Activated T-cell treated with anti-CD3 and anti-CD28 coated beads, Interleukin-2, amount 50 U/mL, for 24 hours (primary cell): ENCODE measurements at places on chromosomes 11 and 22.

DNA sequence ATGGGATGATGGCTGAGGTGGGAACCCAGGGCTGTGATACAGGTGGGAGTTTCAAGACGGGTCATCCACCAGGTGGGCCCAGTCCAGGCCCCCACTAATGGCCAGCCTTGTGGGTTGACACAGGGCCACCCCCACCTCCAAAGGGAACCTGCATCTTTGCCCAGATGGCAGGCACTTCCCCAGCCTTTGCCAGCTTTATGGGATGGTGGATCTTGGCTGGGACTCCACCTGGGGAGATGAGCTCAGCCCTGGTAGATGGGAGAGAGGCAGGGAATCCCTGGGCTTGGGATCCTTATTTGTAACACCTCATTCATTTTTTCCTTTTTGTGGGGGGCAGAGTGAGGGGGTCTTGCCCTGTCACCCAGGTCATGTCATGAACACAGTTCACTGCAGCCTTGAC lies 33.4 kb downstream of the CD82 start:
- no peak for DNase-seq

GRCh38 chr11:67588136-67588503 lies 4.5 kb downstream of the GSTP1 start:
- DNase-seq, result no peak

- DNase-seq, result no peak
These were observed 287.6 kb downstream of the FAT3 start for GRCh38 chr11:92512204-92512569.

- no peak for DNase-seq
These were observed 789.6 kb downstream of the DLG2 start for GRCh38 chr11:84837402-84838069.

DNA sequence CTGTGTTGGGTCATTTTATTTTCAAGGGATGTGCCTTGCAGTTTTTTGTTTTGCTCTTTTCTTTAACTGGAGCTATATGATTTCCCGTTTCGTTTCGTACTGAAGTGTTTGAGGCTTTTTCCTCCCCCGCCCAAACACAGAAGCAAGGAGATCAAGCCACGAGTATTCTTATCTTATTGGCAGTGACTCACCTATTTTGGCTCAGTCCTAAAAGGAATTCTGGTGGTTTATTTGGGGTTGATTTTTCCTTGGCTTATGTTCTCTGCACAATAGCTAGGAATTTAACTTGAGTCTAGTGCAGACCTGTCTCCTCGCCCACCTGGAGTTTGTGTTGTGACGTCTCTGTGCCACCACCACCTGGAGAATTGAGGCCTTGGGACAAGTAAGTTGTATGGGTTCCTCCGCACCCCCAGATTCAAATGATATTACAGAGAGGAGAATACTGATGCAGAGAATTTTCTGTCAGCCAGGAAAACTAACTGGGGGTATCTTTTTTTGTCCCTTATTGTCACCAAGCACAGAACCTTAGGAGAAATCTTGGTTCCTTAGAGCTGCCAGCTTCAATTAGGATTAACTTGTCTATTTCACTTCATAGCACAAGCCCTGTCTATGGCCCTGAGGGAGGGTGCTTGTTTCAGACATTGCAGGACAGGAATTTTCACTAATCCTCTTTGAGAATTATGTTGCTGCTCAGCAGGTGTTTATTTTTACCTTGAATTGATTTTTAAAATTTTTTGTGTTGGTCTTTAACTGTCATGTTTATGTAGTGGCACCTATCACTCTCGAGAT lies 90.4 kb upstream of the BIRC3 start:
- DNase-seq, result no peak

DNA sequence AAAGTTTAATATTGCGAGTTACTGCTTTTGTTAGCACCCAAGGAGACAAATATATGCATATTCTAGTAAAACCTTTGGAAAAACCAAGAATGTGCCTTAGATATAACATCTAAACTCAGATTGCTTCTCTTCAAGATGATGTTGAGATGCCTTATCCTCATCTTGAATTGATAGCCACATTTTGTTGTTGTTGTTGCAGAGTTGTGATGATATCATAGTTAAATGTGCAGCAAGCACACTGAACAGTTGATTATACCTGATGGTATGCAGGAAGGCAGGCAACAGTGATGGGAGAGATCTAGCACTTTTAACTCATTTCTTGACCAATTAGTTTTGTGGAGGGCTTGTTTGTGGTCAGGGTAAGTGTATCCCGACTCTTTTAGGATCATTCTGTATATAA lies 48.0 kb downstream of the KDM2A start:
- DNase-seq, result no peak

- no peak for DNase-seq
These were observed 10.4 kb upstream of the SPINDOC start for GRCh38 chr11:63802637-63803414.

GRCh38 chr11:76825726-76826396 lies 34.9 kb upstream of the ACER3 start:
- DNase-seq, result no peak

DNA sequence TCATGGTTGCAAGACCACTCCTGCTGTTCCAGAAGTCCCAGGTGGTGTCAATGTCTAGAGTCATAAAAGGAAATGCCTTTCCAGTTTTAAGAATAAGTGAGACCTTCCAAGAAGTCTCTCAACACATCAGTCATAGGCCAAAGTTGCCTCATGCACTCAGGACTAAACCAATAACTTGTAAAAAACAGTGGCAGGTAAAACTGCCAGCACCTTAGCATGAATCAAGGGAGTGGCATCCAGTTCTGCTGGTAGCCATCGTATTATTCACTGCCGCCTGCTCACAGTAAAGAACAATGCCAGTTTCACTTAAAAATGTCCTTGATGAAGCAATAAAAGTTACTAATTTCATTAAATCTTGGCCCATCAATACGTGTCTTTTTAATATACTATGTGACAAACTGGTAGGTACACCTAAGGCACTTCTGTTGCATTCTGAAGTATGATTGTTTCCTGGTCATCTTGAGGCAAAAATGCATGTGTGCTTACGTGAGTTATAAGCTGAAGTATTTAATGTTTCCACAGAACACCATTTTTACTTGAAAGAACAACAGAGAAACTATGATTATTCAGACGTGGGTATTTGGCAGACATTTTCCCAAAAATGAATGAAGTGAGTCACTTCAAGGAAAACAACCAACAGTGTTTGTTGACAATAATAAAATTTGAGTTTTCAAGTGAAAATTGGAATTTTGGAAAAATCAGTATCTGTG lies 125.2 kb upstream of the SNX19 start:
- no peak for DNase-seq

- peak; percentile 51 for DNase-seq
These were observed 104.1 kb downstream of the ETS1 start for GRCh38 chr11:128483211-128483788.

GRCh38 chr11:17876827-17877226 lies 136.0 kb downstream of the SERGEF start:
- DNase-seq, result no peak

DNA sequence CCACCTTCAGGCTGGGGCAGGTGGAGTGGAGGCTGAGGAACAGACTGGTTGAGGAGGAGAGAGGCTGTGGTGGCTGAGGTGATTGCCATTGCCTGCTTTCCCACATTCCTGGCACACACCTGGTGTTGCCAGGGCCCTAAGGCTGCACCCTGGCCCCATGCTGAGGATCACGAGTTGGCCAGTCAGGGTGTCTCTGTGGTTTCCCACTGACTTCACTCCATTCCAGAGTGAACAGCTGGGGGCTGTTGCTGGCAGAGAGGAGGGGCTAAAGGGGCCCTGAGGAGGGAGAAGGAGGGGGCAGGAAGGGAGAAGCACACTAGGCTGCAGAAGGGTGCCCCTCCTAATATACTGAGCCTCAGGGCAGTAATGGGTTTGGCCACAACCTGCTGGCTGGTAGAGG lies 1.8 kb downstream of the TMEM86A start:
- no peak for DNase-seq

GRCh38 chr11:82978422-82979099 lies 77.0 kb downstream of the DDIAS start:
- no peak for DNase-seq

DNA sequence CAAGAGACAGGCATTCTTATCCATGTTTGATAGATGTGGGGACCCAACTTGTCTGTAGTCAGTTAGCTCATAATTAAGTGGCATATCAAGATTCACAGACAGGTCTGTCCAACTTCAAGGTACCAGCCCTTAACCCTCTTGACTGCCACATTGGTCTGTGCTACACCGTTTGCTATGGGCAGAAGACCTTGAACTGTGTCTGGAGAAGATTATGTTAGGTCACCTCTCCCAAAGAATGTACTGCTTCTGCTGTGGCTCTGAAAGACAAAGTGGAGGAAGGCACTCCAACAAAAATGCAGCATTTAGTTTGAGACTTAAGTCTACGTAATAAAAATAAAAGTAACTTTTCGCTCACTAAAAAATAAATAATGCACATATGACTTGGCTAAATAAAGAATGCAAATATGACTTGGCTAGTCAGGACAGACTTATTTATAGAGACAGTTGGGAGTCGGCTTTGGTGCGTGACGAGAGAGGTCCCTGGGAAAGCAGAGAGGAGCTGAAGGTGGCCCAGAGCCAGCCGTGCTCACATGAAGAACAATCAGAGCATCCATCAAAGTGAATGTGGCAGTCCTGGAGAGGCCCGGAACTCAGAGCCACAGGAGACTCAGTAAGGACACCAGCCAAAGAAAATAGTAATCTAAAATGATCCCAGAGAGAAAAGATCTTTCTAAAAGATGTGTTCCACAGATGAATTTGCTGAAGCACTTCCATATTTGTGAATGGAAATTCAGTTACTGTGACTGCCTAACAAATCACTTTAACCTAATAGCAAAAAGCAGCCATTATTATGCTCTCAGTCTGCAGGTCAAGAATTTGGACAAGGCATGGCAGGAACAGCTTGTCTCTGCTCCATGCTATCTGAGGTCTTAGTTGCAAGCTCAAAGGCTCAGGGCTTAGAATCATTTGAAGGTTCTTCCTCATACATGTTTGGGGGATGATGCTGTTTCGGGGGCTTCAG lies 35.0 kb downstream of the CWC15 start:
- DNase-seq, result no peak

- no peak for DNase-seq
These were observed 2.8 kb downstream of the TMEM9B start for GRCh38 chr11:8961401-8961800.

GRCh38 chr22:41597635-41597953 lies 8.0 kb upstream of the PMM1 start:
- no peak for DNase-seq
